ENCODE measurements at places on chromosomes 7 and 10.

GRCh38 chr10:22459496-22459895, 114.2 kb downstream of the SPAG6 start:
- DNase-seq = no peak

- DNase-seq = no peak
These were observed 17.2 kb downstream of the INHBA start for GRCh38 chr7:41685684-41686083.

GRCh38 chr10:100569687-100570481, 34.1 kb downstream of the HIF1AN start:
- no peak for DNase-seq

DNA sequence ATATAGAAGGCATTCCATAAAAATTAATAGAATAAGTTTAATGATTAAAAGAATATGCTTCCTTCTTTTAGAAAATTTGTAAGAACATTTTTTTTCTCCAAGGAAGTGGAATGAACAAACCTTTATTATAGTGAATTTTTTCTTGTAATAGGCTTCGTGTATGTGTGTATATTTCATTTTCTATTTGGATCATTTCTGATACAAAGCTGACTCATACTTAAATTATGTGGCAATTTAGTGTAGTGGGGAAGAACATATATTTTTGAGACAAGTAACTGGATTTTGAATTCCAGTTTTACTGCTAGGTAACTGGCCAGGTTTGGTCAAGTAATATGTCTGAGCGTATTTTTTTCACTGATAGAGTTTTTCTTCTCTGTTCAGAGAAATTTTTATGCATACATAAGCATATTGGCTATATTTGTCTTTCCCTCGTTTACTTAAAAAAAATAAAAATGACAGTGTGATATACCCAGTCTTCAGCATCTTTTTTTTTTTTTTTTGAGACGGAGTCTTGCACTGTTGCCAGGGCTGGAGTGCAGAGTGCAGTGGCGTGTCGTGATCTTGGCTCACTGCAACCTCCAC, 50.8 kb downstream of the CDK13 start:
- no peak for DNase-seq

DNA sequence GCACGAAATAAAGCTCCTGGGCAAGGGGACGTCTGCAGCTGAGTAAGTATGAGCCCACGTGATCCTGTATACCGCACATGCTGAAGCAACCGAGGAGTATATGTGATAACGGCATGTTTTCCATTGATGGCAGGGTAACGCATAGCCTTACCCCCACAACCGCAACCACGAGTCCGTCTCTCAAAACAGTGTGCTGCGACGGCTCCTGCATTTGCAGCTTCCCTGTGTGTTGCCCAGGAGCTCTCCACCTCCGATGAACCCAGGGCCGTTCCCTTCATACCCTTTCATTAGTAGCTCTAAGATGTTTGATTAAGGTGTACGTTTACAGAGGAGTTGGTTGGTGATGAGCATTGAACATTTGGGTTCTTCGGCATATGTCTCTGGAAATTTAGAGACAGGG, 69.3 kb downstream of the MGMT start:
- no peak for DNase-seq

DNA sequence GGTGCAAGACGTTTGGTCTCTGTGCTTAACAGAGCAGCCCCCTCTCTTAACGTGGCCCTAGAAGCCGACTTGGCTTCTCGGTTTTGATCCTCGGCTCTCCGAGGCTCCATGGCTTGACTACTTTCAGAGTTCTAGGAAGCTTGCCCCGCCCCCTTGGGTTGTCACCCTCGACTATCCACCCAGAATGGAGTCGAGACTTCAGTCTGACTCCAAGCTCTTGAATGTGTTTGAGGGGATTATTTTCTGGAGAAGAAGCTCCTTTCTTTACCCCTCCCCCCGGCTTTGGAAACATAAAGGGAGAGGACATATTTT, 448 bp downstream of the SEC24C start:
- no peak for DNase-seq

DNA sequence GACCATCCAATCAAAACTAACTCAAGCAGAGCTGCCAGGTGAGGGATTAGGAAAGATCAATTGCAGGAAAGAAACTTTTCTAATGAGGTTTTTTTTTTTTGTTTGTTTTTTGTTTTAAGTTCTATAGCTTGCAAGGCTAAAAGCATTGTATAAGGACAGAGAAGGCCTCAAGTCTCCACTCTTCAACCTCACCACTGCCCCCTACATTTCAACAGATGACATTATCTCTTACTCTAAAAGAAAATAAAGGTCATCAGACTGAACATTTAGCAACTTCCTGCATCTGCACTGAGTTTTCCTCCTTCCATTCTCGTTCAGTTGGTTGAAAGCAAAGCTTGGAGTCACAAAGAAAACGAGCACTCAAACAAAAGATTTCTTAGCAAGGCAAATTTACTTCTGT, 45.2 kb upstream of the EXOC4 start:
- no peak for DNase-seq

DNA sequence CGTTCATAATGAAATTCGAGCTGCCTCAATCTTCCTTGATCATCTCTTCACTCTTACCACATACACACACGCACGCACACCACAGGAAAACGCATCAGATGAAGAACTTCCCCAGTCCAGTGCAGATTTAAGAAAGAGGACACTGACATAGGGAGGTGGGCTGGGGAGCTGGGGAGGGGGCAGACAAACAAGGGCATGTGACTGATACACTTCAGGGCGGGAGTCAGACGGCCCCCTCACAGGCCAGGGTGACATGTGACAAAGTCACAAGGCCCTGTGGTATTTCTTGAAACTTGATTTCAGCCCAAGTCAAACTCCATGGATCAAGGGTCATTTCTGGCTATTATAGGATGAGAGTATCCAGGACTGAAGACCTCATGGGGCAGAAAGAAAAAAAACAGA, 82.6 kb downstream of the KCNMA1 start:
- DNase-seq = no peak

DNA sequence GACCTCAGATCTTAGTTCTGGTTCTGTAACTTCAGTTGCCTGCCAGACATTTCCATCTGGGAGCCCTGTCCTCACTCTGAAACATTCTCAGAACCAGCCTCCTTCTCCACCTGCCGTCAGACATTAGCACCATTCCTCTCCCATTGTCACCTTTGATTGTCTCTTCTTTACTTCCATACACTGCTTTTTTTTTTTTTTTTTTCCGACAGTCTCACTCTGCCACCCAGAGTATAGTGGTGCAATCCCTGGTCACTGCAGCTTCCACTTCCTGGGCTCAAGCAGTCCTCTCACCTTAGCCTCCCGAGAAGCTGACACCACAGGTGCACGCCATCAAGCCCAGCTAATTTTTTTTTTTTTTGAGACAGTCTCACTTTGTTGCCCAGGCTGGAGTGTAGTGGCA, 21.1 kb upstream of the HIPK2 start:
- no peak for DNase-seq

DNA sequence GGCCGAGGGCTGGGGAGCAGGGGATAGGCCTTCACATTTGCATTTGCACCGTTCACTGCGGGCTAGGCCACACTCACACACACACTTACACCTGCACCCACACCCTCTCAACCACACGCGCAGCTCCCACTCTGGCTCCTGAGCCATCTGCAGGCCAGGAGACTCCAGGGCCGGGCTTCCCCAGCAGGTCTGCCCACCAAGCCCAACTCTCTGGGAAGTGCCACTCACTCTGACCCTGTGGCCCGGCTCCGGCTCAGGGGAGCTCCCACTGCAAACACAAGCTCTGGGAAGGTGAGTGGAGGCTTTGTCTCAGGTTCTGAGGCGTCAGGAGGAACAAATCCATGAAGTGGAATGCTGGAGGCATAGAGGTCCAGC, 157.9 kb downstream of the NRF1 start:
- no peak for DNase-seq

GRCh38 chr10:61901829-61902444, 438 bp downstream of the ARID5B start:
- DNase-seq = peak; percentile 60

GRCh38 chr7:78530351-78530750, 731.8 kb downstream of the PHTF2 start:
- peak; percentile 90 for DNase-seq

- DNase-seq = no peak
These were observed 108.8 kb upstream of the PCLO start for GRCh38 chr7:83271212-83272099.

GRCh38 chr10:108868881-108869280, 1054.4 kb downstream of the XPNPEP1 start:
- no peak for DNase-seq

- no peak for DNase-seq
These were observed 143.8 kb upstream of the PCLO start for GRCh38 chr7:83306502-83306901.

DNA sequence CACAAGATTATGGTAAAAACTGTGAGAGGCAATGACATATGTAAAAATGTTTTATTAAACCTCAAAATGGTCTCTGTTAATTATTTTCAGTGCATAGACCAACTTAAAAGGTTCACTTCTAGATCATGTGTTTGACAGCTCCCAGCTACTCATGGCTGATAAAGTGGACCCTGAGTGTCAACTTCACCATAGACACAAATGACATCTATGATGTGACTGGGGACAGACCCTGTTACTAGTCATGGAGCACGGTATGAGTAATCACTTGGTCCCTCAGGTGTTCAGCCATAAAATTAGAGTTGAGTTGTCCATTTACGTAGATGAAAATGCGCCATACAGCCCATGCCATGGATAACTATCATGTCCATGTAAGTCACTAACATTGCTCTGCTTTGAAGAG, 199.8 kb downstream of the ZNF365 start:
- DNase-seq = no peak

DNA sequence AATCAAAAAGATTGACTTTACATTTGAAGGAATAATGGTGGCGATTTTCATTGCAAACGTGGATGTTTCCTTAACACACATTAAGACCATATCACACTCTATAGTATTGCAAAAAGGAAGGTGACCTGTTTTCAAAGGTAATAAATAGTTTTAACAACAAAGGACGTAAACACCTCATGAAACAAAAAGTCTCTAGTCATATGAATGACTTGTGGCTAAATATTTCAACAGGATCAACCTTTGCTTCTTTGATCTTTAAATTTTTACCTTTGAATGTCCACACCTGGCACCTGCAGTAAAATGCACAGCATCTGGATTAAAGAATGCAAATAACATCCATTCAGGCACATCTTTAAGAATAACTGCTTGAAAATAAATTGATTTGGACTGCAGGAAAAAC, 30.0 kb upstream of the FERD3L start:
- no peak for DNase-seq

DNA sequence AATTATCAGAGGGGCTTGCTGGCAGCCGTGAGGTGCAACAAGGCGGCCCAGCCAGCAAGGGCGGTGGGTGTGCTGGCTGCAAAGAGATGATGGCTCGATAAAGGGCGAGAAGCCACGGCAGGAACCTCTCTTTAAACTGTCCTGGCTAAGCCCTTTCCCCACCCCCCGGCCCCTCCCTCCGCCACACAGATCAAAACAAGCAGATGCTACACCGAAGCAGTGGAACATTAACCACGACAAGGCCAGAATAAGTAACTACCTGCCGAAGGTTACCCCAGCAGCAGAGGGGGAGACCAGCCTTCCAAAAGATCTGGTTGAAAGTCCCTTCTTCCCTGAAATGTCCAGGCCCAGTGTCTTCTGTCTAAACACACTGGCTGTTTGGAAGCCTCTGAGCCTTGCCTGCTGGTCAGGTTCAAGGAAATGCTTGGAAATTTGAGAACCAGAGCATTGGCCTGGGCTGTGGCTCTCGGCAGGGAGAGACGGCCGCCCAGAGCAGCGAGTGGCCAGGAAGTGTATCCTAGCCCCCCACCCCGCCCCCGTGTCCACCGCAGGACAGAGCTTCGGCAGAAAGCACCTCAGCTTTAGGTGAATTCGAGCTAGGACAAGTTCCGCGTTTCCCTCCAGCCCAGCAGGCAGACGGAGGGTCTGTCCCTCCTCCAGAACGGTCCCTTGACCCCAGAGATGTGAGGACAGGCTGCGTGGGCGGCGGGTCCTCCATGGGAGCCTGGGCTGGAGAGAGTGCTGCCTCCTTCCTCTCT, 2.1 kb downstream of the FAM20C start:
- no peak for DNase-seq

DNA sequence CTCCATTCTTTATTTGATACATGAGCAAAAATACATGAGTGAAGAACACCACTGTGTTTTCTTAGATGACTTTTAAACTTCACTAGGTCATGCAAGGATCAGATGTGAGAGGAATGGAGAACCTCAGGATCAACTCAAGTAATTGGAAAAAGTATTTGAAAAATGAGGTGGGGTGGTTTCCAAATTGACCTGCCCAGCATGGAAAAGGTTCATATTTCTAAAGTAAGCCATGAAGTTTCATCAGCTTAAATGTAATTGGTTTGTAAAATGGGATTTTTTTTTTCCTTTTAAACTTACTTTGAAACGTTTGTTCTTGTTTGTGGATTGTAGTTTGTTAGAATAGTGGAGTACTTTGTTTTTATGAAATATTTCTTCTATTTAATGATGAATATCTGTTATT, 134.8 kb downstream of the MLLT10 start:
- no peak for DNase-seq

DNA sequence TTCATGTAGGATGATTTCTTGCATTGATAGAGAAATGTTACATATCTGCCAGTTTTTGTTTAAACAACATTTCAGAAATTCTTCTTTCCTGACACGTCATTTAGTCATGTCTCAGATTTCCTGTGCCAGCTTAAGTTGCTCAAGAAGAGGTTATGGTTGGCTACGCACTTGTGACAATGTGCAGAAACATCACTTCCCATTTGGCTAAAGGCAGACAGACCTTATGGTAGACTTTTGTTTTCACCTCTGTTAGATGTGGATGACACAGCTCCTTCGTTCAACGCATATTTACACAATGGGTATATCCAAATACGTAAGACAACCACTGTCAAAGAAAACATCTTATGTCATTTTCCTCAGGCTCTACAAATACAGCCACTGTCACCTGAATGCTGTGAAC, 125.8 kb downstream of the DOCK4 start:
- no peak for DNase-seq

- DNase-seq = peak; percentile 5
These were observed 456.2 kb downstream of the REEP3 start for GRCh38 chr10:63977329-63977923.

DNA sequence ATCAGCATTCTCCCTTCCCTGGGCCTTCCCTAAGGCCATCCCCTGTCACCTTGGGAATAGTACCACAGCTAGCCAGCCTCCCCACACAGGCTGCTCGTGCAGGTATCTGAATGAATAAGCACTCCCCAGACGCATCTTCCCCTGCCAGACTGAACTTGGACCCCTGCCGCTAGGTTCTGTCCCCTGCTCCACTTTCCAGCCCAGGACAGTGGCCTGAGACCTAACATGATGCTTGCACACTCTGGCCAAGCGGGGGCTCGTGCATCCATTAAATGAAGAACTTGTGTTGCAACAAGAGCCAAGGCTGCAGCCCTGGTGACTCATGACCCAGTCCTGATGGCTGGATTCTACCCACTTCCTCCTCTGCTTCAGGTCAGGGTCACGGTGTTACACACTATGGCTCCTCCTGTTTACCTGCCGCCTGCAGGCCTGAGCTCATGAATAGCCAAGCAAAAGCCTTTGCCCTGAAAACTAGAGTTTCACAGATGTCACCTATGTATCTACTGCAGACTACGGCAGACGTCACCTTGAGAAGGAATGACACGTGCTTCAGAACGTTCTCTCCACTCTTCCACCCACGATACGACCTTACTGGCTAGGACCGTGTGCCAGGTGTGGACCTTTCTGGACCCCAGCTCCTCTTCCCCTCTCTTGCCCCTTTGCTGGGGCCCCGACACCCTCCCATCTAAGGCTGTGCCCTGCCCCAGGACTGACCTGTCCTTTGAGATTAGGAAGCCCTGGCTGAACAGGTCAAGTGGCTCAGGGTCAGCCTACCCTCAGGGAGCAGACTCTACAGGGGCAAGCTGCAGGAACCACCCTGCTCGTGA, 6.5 kb downstream of the ASB13 start:
- DNase-seq = no peak

GRCh38 chr7:120724448-120724847, 133.5 kb downstream of the TSPAN12 start:
- DNase-seq = no peak

All from hippocampal formation (tissue), 2 donors.